Transverse colon (tissue), 4 donors: ENCODE measurements at places on chromosomes 16 and 17. TPM values are rescaled to one million over a fixed set of nuclear protein-coding genes. Genes with fewer than 3 reads are reported as not detected.

Gene VPS35
- 102 TPM for total RNA-seq

Gene ACSM5
- 1.3 TPM for total RNA-seq

Gene KRTAP4-4
- total RNA-seq = not detected

Gene RBFOX1
- 3.2 TPM for total RNA-seq

Gene MLYCD
- total RNA-seq = 10.8 TPM

Gene KRT33B
- total RNA-seq = not detected

Gene UBE2O
- total RNA-seq = 12.7 TPM

DNA sequence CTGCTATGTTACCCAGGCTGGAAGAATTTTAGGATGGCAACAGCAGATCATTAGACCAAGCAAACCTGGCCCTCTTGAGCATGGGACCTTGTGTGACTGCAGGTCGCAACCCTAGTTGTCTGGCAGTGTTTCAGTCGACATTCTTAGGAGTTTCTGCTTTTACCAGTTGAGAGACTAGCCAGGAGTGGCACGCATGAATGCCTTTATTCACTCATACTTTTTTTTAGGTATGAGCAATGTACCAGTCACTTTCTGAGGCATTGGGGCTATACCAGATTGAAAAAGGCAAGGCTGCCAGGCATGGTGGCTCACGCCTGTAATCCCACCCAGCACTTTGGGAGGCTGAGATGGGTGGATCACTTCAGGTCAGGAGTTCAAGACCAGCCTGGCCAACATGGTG, 28.2 kb upstream of the HAS3 start:
- H3K4me3 ChIP-seq = no peak overlapping the region
- H3K27me3 ChIP-seq = no peaks in the 10 kb centered on the region
- no peaks in the 10 kb centered on the region for H3K36me3 ChIP-seq
- no peak overlapping the region for H3K27ac ChIP-seq
- no peaks in the 10 kb centered on the region for H3K4me1 ChIP-seq
- no peak for DNase-seq

DNA sequence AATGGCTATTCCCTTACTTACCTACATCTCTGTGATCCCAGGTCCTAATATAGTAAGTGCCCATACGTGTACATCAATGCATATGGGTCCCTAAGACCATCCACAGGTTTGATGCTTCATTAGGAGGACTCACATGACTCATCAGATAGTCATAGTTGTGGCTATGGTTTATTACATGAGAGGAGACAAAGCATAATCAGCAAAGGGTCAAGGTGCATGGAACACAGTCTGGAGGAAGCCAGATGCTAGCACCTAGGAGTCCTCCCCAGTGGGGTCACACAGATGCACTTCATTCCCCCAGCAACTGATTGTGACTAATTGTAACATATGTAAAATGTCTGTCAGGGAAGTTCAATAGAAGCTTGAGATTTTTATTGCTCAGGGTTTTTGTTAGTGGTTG, 42.8 kb downstream of the PHKB start:
- H3K27ac ChIP-seq = no peak overlapping the region
- peaks cover 38% of the 10 kb centered on the region for H3K36me3 ChIP-seq
- no peak overlapping the region for H3K4me3 ChIP-seq
- no peak for DNase-seq
- no peaks in the 10 kb centered on the region for H3K27me3 ChIP-seq

DNA sequence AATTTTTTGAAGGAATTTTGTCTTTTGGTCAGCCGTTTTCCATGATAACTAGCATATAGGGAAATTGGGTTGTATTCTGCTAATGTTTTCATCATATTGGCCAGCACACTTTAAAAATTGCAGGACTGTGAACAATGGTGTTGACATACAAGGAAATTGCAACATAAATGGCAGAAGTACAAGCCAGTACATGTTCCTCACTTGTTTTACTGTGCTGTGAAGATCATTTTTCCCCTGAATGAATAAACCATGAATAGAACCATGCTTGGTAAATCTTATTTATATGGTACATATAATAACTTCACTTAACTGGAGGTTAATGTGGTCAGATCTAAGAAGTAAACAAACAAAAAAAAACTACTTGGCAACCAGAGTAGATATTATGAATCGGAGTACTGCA, 22.8 kb downstream of the OMG start:
- DNase-seq = no peak
- H3K4me1 ChIP-seq = no peaks in the 10 kb centered on the region
- no peaks in the 10 kb centered on the region for H3K36me3 ChIP-seq
- peak overlapping the region; percentile 16 for H3K27ac ChIP-seq
- no peak overlapping the region for H3K4me3 ChIP-seq
- no peaks in the 10 kb centered on the region for H3K27me3 ChIP-seq

DNA sequence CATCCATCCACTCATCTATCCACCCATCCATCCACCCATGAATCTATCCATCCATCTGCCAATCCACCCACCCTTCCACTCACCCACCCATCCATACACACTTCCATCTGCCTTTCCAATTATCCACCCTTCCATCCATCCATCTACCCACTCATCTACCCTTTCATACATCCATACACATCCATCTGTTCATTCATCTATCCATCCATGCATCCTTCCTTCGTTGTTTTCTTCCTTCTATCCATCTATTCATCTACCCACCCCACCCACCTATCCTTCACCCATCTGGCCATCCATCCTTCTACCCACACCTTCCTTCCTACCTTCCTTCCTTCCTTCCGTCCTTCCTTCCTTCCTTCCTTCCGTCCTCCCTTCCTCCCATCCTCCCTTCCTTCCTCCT, 106.1 kb downstream of the WWOX start:
- H3K36me3 ChIP-seq = no peaks in the 10 kb centered on the region
- no peak overlapping the region for H3K4me3 ChIP-seq
- no peaks in the 10 kb centered on the region for H3K27me3 ChIP-seq
- no peak for DNase-seq

GRCh38 chr16:79130616-79131015, 469.9 kb downstream of the MAF start:
- peaks cover 2% of the 10 kb centered on the region for H3K4me1 ChIP-seq
- no peak overlapping the region for H3K27ac ChIP-seq
- no peak overlapping the region for H3K4me3 ChIP-seq
- H3K27me3 ChIP-seq = no peaks in the 10 kb centered on the region
- H3K36me3 ChIP-seq = no peaks in the 10 kb centered on the region

DNA sequence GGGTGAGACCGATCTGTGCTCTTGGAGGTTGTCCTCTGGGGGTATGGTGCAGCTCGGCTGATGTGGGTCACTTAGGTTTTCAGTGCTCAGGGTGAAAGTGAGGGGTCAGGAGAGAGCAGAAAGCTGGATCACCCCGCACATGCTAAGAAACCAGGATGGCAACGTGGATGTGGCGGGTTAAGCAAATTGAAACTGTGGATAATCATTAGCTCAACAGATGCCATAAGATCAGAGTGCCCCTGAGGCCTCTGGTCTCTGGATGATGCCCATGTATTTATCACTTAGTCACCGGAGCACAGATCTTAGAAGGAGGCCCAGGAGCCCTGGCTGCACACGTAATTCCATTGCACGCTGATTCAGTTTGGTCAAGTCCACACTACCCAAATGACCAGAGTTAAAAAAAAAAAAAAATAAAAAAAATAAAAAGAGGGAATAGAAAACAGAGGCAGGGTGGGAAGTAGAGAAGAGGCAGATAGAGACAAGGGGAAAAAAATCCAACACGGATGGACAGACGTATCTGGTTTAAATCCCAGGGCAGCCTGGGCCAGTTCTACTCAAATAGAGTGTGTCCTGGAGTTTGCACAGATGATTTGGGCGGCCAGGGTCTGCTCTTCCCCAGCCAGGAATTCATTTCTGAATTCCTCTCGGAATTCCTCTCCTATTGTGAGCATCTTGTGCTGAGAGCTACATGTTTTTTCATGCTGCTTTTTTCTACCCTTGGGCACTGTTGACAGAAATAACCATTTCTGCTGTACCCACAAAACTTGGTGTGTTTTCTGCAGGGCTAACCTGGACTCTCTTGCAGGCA, 378.3 kb downstream of the CPPED1 start:
- no peak for DNase-seq
- no peak overlapping the region for H3K27ac ChIP-seq
- no peak overlapping the region for H3K4me3 ChIP-seq
- H3K4me1 ChIP-seq = no peaks in the 10 kb centered on the region

GRCh38 chr16:89404561-89404960, 85.8 kb downstream of the ANKRD11 start:
- H3K4me3 ChIP-seq = no peak overlapping the region
- H3K36me3 ChIP-seq = no peaks in the 10 kb centered on the region
- no peaks in the 10 kb centered on the region for H3K27me3 ChIP-seq
- no peak overlapping the region for H3K27ac ChIP-seq
- H3K4me1 ChIP-seq = peaks cover 64% of the 10 kb centered on the region

GRCh38 chr16:88878967-88879787, 12.7 kb upstream of the PABPN1L start:
- peaks cover 15% of the 10 kb centered on the region for H3K4me1 ChIP-seq
- peaks cover 15% of the 10 kb centered on the region for H3K27me3 ChIP-seq
- no peak for DNase-seq
- no peak overlapping the region for H3K27ac ChIP-seq
- no peaks in the 10 kb centered on the region for H3K36me3 ChIP-seq

- H3K27me3 ChIP-seq = no peaks in the 10 kb centered on the region
- DNase-seq = no peak
- H3K36me3 ChIP-seq = no peaks in the 10 kb centered on the region
These were observed 13.9 kb downstream of the KIFC3 start for GRCh38 chr16:57788252-57788841.

DNA sequence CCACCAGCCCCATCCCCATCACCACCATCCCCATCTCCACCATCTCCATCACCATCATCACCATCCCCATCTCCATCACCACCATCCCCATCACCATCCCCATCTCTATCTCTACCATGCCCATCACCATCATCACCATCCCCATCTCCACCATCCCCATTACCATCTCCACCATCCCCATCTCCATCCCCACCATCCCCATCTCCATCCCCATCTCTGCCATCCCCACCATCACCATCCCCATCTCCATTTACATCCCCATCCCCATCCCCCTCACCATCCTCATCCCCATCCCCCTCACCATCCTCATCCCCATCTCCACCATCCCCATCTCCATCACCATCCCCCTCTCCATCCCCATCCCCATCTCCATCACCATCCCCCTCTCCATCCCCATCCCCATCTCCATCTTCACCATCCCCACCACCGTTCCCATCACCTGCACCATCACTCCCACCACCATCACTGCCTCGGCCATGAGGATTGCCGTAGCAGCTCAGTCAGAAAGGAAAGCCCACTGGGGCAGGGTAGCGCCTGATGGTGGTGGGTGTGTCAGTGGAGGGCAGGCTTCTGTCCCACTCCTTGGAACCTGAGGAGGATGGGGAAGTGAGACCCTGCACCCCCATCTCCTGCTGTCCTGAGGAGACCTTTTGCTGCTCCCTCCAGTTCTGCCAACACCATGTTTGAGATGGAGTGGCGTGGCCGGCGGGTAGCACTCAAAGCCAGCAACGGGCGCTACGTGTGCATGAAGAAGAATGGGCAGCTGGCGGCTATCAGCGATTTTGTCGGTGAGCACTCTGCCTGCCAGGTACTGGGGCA, 7.5 kb downstream of the FSCN2 start:
- peaks cover 13% of the 10 kb centered on the region for H3K4me1 ChIP-seq
- H3K36me3 ChIP-seq = no peaks in the 10 kb centered on the region
- H3K4me3 ChIP-seq = no peak overlapping the region
- H3K27ac ChIP-seq = no peak overlapping the region
- H3K27me3 ChIP-seq = peaks cover 25% of the 10 kb centered on the region

GRCh38 chr17:5587438-5588032, 3.2 kb upstream of the NLRP1 start:
- peak; percentile 15 for DNase-seq
- no peaks in the 10 kb centered on the region for H3K36me3 ChIP-seq
- peaks cover 8% of the 10 kb centered on the region for H3K4me1 ChIP-seq
- peaks cover 9% of the 10 kb centered on the region for H3K27me3 ChIP-seq
- H3K4me3 ChIP-seq = no peak overlapping the region
- no peak overlapping the region for H3K27ac ChIP-seq
